ENCODE measurements at places on chromosomes 7 and 10. TPM values are rescaled to one million over a fixed set of nuclear protein-coding genes. Genes with fewer than 3 reads are reported as not detected.

- H3K27ac ChIP-seq = no peak overlapping the region
- H3K4me3 ChIP-seq = no peak overlapping the region
Measured at GRCh38 chr10:76950354-76950753, 687.3 kb downstream of the KCNMA1 start.

DNA sequence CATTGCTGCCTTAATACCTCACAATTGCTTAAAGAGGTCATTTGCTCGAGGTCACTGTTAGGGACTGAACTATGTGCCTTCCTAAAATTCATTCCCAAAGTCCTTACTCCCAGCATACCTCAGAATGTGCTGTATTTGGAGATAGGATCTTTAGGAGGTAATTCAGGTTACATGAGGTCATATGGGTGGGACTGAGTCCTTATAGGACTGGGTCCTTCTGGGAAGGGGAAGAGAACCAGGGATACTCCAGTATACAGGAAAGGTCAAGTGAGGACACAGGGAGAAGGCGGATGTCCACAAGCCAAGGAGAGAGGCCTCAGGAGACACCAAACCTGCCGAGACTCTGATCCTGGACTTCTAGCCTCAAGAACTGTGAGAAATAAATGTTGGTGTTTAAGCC is 253.3 kb downstream of the PRPF18 start:
- H3K36me3 ChIP-seq = no peaks in the 10 kb centered on the region
- H3K4me1 ChIP-seq = peaks cover 43% of the 10 kb centered on the region
- no peaks in the 10 kb centered on the region for H3K27me3 ChIP-seq
- no peak for DNase-seq
- H3K27ac ChIP-seq = peak overlapping the region; percentile 54
- H3K4me3 ChIP-seq = no peak overlapping the region

DNA sequence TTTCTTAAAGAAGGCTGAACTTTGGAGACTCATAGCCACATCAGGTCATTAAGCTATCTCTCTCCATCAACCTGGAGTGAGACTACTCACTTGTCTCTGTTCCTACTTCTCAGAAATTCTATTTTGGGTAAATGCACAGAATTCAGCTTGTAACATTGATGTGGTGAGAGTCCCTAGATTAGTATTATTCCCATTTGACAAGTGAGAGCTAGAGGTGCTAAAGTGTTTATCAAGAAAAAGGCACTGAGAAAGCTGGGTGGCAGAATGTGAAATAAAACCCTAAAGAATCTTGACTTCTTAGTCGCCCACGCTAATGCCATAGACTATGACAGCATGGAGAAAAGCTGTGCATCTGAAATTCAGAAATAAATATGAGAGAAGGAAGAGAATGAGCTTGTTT is 73.4 kb upstream of the PDCD4 start:
- no peak for DNase-seq
- peaks cover 25% of the 10 kb centered on the region for H3K4me1 ChIP-seq
- H3K27me3 ChIP-seq = no peaks in the 10 kb centered on the region
- H3K4me3 ChIP-seq = no peak overlapping the region

DNA sequence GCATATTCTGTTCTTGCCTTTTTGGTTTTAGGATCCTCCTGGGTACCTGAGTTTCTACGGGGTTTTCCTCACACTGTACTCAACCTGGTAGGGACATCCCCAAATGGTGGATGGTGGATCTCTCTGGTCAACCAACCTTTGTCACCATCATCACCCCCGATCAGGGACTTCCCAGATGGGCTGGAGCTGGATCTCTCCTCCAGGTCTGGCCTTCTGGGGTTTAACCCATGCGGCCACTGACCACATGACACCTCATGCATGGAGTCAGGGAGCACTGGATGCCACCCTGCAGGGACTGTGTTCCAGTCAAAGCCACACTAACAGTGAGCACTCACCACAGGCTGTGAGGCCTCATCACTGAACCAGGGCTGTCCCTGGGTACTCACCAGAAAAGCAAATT is 80.0 kb downstream of the CELF2 start:
- H3K36me3 ChIP-seq = no peaks in the 10 kb centered on the region
- H3K4me1 ChIP-seq = peaks cover 30% of the 10 kb centered on the region
- H3K4me3 ChIP-seq = no peak overlapping the region
- DNase-seq = no peak
- no peak overlapping the region for H3K27ac ChIP-seq
- H3K27me3 ChIP-seq = no peaks in the 10 kb centered on the region

DNA sequence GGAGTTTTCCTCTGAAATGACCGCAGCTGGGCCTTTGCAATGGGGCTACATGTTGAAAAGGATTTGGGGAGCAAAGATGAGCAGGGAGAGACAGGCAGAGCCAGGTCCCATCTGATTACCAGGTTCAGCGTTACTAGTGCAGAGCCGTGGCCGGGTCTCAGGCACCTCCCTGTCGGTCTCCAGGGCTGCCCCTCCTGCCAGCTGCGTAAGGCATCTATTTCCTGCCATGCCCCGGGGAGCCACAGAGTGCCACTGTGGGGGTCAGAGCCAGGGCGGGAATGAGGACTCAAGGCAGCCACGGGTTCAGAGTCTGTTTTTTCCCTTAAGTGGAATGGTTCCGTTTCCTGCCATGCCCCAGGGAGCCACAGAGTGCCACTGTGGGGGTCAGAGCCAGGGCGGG is 382.6 kb upstream of the SHH start:
- H3K27ac ChIP-seq = no peak overlapping the region
- H3K4me1 ChIP-seq = no peaks in the 10 kb centered on the region
- H3K36me3 ChIP-seq = no peaks in the 10 kb centered on the region
- no peak for DNase-seq
- peaks cover 3% of the 10 kb centered on the region for H3K27me3 ChIP-seq

The HOXA10 gene
- total RNA-seq = not detected

DNA sequence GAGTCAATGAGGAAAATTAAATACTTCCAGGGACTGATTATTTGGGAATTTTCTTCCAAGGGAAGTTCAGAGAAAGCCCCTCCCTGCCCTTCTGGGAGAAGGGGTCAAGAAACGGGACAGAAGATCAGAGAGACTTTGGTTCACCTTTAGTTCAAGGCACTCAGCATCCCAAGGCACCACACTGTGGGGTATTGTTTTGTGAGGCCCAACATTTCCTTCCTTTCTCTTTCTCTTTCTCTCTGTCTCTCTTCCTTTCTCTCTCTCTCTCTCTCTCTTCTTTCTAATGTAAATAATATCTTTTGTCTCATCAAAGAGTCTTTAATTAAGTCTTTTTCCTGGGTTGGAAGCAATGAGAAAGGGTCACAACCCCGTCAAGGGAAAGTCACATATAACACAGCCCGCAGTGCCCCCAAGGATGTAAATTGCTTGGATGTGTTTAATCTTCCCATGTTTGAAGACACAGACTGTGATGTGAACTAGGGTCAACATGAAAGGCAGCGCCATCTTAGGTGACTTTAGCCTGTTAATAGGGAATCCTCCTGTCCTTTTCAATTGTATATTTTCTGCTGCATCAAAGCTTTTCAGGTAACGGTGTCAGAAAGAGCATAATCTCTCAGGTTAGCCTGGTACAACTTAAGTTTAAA is 983.3 kb upstream of the C7orf33 start:
- H3K36me3 ChIP-seq = no peaks in the 10 kb centered on the region
- no peak overlapping the region for H3K27ac ChIP-seq
- no peak overlapping the region for H3K4me3 ChIP-seq

The PRSS2 gene
- total RNA-seq = 6.1 TPM

GRCh38 chr7:49088017-49088416 is 163.7 kb downstream of the CDC14C start:
- H3K36me3 ChIP-seq = no peaks in the 10 kb centered on the region
- no peak overlapping the region for H3K27ac ChIP-seq
- no peaks in the 10 kb centered on the region for H3K4me1 ChIP-seq
- H3K4me3 ChIP-seq = no peak overlapping the region

The BBS9 gene
- 8.4 TPM for total RNA-seq

DNA sequence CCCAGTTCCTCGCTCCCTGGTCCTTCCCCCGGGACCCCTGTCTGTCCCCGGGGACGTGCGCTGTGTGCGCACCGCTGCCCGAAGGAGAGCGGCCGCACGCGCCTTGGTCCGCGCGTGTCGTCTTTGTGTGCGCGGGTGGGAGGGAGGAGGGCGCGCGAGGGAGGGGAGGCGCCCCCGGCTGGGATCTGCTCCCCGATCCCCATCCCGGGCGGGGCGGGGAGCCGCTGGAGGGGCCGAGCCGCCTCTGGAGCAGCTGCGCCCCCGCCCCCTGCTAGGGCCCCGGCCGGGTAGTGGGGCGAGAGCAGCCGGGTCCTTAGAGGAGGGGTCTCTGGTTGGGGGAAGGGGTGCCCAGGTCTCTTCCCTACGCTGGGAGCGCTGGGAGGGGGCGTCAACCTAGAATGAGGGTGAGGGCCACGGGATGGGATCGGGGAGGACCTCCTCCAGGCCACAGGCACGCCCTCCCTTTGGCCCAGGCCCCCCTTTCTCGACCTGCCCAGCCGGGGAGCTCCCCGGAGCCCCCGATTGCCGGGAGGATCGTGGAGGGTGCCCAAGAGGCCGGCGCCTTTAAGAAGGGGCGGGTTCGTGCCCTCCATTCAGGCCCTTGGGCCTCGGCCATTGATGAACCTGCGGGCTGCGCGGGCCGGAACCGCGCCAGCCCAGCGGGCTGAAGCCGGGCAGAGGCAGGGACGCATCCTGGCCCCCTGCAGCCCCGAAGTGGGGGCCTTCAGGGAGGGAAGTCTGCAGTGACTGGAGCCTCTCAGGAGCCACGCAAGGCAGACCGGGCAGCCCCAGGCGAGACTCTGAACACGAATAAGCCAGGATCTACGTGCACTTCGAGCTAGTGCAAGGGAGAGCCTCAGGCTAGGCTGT is 678 bp downstream of the SH2B2 start:
- H3K4me1 ChIP-seq = peaks cover 42% of the 10 kb centered on the region
- H3K27ac ChIP-seq = peak overlapping the region; percentile 61
- DNase-seq = no peak

DNA sequence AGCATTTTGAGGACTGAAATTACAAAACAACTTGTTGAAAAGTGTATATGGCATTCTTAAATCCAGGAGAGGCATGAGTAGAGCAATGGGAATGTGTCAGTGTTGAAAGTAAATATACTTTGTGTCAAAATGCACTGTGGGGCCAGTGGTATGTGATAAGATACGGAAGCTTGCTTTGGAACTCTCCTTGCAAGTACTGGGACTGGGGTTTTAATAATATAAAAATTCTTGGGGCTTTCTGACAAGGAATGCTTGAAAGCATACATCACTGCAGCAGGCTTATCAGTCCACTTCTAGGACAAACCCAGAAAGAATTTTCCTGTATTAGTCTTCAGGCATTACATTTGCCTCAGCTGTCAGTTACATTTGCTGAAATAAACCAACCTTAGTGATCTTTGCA is 472.8 kb upstream of the FZD8 start:
- H3K27me3 ChIP-seq = no peaks in the 10 kb centered on the region
- H3K4me1 ChIP-seq = peaks cover 5% of the 10 kb centered on the region
- H3K36me3 ChIP-seq = no peaks in the 10 kb centered on the region
- DNase-seq = no peak
- no peak overlapping the region for H3K27ac ChIP-seq

DNA sequence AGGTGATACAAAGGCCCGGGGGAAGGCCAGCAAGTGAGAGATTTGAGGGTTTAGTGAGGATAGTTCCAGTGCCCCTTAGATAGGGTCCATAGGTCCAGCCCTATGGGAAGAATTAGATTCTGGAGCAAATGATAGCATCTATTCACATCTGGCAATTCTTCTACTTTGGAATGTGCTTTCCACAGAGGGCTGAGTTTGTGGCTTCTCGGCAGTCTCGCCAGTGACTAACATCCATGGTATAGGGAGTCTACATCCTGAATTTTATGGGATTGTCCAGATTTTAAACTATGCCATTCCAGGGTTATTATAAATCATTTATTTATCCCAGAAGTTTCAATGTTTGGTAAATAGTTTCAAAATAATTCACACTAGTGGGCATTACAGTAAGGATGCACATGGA is 207.3 kb upstream of the ADO start:
- DNase-seq = no peak
- H3K4me1 ChIP-seq = no peaks in the 10 kb centered on the region
- no peaks in the 10 kb centered on the region for H3K27me3 ChIP-seq
- H3K36me3 ChIP-seq = no peaks in the 10 kb centered on the region

- H3K27ac ChIP-seq = no peak overlapping the region
- no peaks in the 10 kb centered on the region for H3K36me3 ChIP-seq
- no peak for DNase-seq
- no peaks in the 10 kb centered on the region for H3K27me3 ChIP-seq
- no peak overlapping the region for H3K4me3 ChIP-seq
Measured at GRCh38 chr10:93746844-93747284, 10.9 kb upstream of the LGI1 start.

Data from heart left ventricle (tissue), 16 donors.